NCI-H1930 (cell line): ENCODE measurements at places on chromosomes 1 and 21.

- no peak for DNase-seq
Observed at GRCh38 chr1:227937031-227937837, 10.5 kb downstream of the WNT9A start.

GRCh38 chr1:58891347-58891746 is 107.5 kb upstream of the JUN start:
- no peak for DNase-seq

- no peak for DNase-seq
Observed at GRCh38 chr1:93111065-93111464, 32.0 kb downstream of the MTF2 start.

- DNase-seq: no peak
Observed at GRCh38 chr1:96553811-96554210, 167.8 kb upstream of the PTBP2 start.

- no peak for DNase-seq
Observed at GRCh38 chr1:33143698-33144097, 38.1 kb downstream of the TRIM62 start.

DNA sequence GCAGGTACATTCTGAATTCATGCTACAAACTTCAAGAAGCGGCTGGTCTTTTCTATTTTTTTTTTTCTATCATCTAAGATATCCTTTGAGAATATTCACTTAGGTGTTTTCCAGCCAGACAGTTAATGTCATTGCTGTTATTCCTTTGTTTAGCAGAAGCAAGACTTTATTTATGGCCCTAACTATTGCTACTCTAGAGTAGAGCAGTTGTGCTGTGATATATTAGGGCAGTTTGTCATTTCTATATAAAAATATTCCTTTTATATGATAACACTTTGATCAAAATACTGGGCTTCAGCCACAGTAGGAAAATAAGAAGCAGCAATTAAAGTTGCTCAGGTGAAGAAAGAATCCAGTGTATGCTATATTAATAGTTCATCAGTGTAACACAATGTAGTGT is 959.3 kb downstream of the NCAM2 start:
- no peak for DNase-seq

GRCh38 chr1:45008516-45008915 is 2.6 kb downstream of the HECTD3 start:
- DNase-seq: no peak

GRCh38 chr1:58590019-58590418 is 13.0 kb upstream of the TACSTD2 start:
- DNase-seq: no peak

DNA sequence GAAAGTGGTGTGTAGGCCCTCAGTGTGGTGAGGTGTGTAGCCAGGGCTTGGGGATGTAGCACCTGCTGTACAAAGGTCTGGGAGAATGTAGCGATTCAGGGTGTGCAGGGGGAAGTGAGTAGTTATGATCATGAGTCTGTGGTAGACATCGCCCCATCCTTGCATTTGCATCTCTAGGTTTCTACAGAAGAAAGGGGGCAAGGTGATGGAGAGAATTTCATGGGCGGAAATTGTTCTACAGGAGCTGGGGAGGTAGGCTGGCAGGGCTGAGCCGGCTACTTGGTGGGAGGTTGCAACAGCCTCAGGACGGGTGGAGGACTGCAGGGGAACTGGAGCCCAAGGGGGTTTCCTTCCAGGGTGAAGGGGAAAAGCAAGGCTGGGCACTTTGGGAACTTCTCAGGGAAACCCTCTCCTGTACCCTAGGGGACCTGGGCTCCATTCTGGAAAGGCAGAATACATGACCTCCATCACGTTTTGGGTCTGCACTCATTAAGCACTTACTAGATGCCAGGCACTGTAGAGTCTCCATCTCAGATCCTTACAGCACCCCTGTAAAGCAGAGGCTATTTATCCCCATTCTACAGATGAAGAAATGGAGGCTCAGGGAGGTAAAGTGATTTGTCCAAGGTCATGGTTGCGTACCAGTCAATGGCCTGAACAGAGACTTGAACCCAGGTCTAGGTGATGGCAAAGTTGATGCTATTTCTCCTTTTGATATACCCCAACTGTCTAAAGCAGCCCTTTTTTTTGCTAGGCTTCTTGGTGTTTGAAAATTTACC is 14.5 kb upstream of the TNFRSF1B start:
- DNase-seq: no peak

DNA sequence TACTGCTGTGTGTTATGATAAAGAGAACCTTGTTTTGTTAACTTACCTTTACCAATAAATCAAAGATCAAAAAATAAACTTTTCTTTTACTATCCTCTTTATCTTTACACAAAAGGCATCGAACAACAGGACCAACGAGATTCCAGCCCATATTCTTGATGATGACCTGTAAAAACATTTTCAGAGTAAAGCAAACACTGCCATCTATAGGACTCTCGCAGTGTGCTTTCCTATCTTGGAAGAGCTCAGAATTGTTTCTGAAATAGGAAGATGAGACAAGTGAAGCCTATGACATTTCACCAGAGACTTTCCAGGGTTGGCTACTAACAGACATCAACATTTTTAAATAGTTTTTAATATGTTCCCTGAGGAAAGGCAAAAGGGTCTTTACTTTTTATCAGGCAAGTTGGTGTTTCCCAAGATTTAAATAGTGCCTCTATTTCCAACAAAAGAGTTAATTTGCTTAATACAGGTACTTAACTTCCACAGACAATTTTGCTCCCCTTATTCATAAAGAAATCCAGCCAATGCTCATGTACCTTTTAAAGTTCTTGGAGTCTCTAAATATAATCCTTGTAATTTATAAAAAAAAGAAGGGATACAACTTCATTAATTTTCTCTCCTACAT is 7.3 kb downstream of the GLMN start:
- peak; percentile 30 for DNase-seq

GRCh38 chr1:40662151-40662550 is 3.3 kb downstream of the RIMS3 start:
- no peak for DNase-seq

DNA sequence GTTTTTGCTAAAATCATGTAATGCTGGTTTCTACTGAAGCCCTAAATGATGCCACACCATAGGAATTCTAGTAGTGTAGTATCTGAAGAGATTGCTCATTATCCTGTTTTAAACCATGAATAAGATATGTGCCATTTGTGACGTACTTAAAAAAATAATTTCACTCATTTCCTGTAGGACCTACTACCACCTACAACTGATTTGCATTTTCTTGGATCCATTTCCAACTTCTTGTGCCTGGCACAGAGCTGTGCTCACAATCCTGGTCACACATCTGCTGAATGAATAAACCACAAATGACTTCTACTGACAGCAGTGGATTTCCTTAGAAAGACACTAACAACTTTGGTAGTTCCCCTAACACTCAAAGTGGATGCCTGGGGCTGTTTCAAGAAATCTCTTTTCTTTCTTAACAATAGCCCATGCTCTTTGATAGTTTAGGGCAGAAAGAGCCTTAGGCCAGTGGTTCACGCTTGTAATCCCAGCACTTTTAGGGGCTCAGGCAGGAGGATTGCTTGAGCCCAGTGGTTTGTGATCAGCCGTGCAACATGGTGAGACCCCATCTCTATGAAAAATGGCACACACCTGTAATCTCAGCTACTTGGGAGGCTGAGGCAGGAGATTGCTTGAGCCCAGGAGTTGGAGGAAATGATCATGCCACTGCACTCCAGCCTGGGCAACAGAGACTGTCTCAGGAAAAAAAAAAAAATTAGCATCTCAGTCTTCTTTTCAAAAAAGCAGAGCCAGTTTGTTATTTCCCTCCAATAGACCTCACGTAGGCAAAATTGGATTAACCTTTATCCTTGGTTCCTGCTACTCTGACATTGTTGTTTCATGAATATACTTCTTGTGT is 13.0 kb upstream of the BATF3 start:
- no peak for DNase-seq

GRCh38 chr1:47569681-47570470 is 132.0 kb downstream of the FOXD2 start:
- no peak for DNase-seq

DNA sequence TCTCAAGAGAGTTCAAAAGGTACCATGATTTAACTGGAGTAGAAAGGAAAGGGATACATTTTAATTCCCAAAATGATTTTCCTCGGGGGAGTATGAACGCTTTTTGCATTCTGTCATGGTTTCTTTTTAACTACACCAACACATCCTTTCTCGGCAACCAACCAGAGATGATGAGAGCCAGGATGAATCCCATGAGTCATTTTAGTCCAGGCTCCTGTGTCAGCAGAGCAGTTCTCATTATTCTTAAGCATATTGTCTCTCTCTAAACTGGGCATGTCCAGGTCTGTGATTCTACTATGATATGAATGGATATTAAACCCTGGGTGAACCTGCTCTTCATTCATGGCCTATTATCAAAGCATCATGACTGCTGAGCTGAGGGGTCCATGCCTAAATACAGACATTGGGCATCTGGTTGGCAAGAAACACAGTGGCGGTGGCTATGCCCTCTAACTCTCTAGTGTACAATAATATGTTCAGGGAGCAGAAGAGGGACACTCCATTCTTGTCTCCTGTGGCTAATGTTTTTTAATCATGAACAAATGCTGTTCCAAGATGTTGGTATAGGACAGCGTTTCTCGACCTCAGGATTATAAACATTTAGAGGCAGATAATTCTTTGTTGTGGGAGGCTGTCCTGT is 124.3 kb upstream of the ESRRG start:
- no peak for DNase-seq

- no peak for DNase-seq
Observed at GRCh38 chr1:47758341-47759250, 238.6 kb downstream of the TRABD2B start.

- DNase-seq: peak; percentile 35
Observed at GRCh38 chr1:33181921-33182341, at the start of gene TRIM62. TSS of gene TRIM62 (minus strand) at chr1:33182043. CDS start at chr1:33181432, 611 bp downstream.

GRCh38 chr1:169804941-169805340 is 10.2 kb upstream of the METTL18 start:
- no peak for DNase-seq

GRCh38 chr1:59128784-59129227 is 168.1 kb upstream of the FGGY start:
- DNase-seq: no peak

- no peak for DNase-seq
Observed at GRCh38 chr1:3127738-3128137, 58.7 kb downstream of the PRDM16 start.

GRCh38 chr1:204495078-204495753 is 611 bp upstream of the PIK3C2B start:
- DNase-seq: no peak

DNA sequence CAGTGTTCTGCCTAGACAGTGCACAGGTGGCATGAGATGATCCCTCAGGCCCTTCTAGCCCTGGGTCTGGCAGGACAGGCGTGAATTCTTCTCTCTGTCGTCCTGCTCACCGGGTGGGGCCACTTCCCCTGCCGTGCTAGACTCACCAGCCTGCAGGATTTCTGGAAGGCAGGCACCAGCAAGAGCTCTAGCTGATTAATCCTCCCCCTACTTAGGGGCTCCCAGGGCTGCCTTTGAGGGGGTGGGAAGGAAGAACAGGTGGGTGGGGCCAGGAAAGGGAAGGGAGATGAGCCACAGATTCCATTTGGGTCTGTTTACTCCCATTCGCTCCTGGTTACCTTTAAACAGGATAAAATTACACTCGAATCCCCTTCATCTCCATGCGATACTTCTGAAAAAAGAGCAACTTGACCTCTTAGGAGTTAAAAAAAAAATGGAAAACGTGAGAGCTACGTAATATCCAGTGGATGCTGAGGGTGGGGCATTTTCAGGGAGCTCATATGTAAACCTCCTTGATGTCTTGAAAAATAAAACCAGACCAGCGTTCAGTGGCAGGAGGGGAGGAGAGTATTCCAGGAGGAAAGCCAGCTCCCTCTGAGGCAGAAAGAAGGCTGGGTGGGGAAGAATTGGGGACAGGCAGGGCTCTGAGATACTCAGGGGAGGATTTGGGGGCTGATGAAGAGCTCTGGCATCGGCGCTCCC is 665.5 kb downstream of the PTPRU start:
- no peak for DNase-seq

GRCh38 chr1:85132078-85132720 is 68.6 kb downstream of the SYDE2 start:
- DNase-seq: no peak

GRCh38 chr1:48841966-48842365 is 65.3 kb upstream of the BEND5 start:
- DNase-seq: no peak

DNA sequence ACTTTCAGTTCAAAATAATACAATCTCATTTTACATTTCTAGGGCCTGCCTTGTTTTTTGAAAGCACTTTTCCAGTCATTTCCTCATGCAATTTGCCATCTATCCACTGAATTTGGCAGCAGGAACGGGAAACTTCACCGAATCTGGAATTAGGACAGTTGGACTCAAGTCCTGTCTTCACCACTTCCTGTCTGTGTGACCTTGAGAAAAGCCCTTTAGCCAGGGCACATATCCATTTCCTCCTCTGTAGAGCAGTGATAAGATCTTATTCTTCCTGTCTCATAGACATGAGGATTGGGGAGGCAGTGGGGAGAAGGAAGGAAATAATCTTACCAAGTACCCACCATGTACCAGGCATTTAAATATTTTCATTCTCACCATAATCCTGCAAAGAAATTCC is 12.0 kb downstream of the VAV3 start:
- no peak for DNase-seq

DNA sequence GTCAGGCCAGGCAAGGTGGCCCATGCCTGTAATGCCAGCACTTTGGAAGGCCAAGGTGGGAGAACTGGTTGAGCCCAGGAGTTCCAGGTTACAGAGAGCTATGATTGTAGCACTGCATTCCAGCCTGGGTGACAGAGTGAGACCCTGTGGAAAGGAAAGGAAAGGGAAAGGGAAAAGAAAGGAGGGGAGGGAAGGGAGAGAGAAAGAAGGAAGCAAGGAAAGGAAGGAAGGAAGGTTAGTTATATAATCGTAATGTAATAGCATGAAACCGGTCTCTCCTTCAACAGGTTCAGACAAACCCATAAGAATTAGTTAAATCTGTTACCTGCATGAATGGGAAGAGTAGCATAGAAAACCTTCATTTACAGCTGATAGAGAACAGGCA is 1.2 kb upstream of the PAQR7 start:
- no peak for DNase-seq

DNA sequence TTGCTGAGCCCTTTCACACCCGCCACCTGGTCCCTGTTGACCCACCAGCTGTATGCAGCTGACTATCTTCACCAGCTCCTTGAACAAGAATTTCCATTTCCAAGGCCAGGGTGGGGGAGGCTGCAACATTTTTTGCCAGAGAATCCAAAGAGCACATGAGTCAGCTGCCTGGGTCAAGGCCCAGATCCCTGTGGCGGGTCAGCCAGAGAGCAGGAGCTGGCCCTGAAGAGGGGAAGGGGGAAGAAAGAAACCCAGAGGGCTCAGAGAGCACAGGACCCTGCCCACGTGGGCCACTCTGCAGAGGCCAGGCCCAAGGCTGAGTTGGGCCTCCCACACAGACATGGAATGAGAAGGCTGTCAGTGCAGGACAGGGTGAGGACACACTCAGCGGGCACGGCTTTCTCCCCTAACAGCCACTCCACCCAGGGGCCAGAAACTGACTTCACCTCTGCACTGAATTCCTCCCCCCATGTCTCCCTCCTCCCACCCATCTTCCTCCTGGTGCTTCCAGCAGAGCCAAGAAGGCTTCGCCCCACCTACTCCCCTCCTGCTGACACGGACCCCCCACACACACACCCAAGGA is 28.9 kb downstream of the S100A6 start:
- DNase-seq: no peak

GRCh38 chr1:66687358-66687757 is 64.9 kb upstream of the DYNLT5 start:
- no peak for DNase-seq
